ENCODE measurements at places on chromosomes 16 and 17.

- DNase-seq, result no peak
Measured at GRCh38 chr17:15947976-15948752, 3.2 kb downstream of the ADORA2B start.

- no peak for DNase-seq
Measured at GRCh38 chr17:5429191-5429887, 9.4 kb downstream of the RPAIN start.

DNA sequence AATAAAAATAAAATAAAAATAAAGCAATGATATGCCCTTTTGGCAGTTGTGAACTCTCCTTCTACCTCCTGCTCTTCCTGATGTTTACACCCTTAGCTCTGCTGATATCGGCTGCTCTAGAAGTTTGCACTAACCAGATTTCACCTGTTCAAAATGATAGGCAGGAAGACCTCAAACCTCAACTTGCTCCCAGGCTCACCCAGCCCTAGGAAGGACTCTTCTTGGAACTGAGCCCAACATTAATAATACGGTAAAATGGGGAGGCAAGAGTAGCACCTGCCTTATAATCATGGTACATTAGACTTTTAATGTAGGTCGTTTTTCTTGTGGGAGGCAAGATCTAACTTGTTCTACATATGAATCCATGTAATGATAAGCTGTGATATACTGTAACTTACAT is 61.2 kb upstream of the MED13 start:
- DNase-seq, result no peak

DNA sequence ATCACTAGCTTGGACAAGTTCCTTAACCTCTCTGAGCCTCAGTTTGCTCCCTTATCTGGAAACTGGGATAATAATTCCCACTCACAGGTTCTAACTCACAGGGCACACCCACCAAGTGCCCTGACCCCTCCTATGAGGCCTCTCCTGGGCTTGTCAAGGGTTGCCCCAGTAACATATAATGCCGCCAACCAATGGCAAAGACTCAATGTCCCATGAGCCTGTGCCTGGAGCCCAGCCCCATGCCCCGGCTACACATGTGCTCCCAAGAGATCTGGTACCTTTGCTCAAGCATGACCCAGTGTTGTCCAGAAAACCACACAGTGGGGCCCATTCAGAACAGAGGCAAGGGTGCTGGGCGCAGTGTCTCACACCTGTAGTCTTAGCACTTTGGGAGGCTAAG is 8.5 kb upstream of the FBXL19 start:
- DNase-seq, result no peak

GRCh38 chr16:1884889-1885288 is 12.9 kb upstream of the MEIOB start:
- DNase-seq, result no peak

DNA sequence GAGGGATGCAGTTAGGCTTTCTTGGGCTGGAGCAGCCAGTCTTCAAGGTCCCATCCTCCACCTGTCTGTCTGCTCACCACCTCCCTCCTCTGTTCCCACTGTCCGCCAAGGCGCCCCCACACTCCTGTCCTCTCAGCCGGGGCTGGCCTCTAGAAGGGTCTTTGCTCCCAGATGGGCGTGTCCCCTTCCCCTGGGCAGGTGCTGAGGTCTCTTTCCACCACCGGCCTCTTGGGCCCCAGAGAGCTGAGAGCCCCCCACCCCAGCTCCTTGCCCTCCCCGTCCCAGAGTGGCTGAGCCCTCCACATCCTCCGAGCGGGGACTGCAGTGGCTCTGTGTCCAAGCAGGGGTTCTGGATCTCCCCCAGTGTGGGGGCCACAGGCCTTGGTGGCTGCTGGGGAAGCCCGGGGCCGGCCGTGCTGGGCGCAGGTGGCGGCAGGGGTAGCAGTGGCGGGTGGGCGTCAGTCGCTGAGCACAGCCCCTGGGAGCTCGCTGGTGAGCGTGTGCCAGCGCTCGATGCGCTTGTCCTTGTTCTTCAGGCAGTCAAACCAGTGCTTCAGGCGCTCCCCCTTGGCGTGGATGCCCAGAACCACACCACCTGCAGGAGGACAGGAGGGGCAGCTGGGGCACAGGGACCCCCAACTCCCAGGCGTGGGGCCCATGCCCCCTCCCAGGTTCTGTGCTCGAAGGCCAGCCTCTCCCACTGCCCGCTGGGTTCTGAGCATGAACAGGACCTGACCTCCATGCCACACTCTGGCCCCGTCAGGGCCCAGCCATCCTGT is 9.8 kb downstream of the SCGB1C2 start:
- DNase-seq, result no peak

DNA sequence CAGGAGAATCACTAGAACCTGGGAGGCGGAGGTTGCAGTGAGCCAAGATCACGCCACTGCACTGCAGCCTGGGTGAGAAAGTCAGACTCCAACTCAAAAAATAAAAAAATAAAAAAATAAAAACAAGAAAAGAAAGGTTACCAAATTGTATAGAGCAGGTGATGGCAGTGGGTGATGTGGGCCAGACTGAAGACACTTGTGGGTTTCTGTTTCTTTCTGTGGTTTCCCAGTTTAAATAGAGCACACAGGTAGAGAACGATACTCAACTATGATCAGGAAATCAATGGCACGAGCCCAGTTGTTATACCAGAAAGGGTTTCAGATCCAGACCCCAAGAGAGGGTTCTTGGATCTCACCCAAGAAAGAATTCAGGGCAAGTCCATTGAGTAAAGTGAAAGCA is 32.6 kb downstream of the NUBP1 start:
- no peak for DNase-seq

DNA sequence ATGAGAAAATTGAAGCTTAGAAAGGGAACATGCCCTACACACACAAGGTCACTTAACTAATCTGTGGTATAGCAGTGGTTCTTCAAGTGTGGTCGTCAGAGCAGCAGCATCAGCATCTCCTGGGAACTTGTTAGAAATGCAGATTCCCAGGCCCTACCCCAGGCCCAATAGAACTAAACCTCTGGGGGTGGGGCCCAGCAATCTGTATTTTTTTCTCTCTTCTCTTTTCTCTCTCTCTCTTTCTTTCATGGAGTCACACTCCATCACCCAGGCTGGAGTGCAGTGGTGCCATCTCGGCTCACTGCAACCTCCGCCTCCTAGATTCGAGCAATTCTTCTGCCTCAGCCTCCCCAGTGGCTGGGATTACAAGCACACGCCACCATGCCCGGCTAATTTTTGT is 3.9 kb downstream of the NLE1 start:
- no peak for DNase-seq

DNA sequence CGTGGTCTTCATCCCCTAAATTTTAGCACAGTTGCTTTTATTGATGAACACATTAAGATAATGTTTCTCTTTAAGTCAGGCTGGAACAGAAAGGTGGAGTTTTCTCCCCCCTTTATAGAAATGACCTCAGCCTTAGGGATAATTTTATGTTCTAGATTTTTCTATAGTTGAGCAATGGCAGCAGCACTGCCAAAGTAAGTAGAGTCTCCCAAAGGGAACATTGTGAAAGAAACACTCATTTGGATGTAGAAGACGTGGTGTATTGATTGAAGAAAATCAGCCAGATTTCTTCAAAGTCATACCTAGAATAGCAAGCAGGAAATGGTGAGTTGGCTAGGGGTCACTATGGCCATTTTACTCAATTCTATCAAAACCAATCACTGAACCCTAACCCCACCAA is 122.5 kb downstream of the DNAH9 start:
- no peak for DNase-seq

DNA sequence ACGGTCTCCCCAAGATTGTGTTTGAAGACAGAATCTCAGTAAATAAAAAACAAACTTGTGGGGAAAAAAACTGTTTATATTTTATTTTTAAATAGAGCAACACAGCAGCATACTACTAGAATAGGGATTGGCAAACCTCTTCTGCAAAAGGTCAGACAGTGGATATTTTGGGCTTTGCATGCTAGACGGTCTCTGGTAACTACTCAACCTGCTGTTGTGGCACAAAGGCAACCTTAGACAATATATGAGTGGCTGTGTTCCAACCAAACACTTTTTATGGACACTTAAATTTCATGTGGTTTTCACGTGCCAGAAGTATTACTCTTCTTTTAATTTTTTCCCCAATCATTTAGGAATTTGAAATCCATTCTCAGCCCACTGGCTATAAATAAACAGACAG is 55.0 kb downstream of the IRX5 start:
- DNase-seq, result no peak

DNA sequence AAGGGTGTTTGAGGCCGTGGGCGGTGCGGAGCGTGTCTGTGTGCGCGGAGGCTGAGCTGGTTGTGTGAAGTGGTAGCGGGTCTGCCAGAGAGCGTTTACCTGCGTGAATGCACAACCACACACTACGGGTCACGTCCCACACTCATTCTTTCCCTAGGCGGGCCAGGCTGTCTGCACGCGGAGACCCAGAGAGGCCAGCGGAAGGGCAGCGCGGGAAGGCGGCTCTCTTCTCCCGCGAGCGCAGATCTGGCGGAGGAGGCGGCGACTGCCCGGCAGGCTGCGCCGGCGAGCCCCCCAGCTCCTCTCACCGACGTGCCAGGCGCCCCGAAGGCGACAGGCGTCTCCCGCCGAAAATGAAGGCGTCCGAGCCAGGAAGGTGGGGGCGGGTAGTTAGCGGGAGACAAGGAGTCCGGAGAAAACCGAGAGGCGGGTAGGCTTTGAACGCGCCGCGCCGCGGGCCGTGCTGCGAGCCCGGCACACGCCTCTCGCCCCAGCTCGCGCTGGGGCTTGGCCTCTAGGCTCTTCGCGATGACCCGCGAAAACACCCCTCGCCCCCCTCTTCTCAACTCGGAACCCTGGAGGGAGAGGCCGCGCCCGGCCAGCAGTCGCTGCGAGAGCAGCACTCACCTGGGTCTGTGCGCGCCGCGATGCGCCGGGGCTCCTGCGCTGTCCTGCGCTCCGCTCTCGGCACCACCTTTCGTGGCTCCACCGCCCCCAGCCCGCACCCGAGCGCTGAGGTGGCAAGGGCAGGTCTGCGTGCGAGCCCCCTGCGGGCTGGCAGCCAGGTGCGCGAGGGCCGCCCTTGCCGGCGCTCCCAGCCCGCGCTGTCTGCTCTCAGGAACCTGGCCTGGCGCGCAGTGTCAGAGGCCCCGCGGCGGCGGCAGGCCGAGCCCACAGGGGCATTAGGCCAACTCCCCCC is 2.0 kb upstream of the FOXF1 start:
- DNase-seq, result no peak

DNA sequence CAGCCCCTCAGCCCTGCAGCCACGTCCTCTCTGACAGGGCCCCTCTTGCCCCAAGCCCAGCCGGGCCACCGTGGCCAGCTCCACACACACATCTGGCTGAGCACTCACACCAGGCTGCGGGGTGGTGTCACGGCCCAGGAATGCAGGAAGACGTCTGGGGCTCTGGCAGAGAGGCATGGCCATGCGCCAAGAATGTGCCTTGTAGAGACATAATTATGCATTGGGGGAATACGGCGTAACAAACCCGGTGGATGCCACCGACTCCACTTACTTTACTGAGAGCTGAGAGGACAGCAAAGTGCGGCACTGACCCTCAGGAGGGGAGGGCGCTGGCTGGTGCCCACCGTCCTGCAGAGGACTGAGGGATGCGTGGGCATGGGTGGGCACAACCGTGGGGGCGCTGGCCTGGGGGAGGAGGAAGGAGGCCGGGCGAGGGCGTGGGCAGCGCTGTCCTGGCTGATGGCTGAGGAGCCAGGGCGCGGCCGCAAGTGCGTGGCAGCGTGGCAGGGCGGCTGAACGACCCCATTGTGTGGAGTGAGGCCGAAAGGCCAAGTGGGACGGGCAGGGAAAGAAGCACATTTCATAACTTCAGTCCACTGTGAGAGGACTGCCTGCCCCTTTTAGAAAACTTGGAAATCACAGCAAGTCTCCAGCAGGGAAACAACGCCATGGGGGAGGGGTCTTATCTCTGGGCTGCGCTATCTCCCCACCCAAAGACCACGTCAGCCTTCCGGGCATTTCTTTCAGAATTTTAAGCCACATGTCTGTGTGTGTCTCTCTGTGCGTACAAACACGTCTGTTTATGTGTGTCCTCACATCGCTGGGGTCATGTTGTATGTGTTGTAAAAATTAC is 30.6 kb downstream of the METRNL start:
- peak; percentile 95 for DNase-seq

DNA sequence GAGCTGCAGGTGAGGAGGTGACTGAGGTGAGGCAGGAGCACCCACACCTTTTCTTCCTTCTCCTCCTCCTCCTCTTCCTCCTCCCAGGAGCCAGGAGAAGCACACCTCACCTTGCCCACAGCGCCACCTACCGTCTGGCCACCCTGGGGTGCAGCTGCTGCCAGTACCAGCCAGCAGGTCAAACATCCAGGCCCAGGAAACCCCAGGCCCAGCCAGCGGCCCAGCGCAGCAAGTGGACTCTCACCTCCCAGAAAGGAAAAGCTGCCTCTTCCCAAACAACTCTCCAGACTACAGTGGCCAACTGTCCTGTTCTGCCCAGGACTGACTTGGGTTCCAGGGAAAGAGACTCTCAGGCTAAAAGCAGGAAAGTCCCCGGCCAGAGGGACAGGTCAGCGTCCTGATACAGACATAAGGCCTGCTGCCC is 22.7 kb downstream of the PEMT start:
- peak; percentile 85 for DNase-seq

- DNase-seq, result no peak
Measured at GRCh38 chr16:81821436-81822128, 42.5 kb downstream of the PLCG2 start.

DNA sequence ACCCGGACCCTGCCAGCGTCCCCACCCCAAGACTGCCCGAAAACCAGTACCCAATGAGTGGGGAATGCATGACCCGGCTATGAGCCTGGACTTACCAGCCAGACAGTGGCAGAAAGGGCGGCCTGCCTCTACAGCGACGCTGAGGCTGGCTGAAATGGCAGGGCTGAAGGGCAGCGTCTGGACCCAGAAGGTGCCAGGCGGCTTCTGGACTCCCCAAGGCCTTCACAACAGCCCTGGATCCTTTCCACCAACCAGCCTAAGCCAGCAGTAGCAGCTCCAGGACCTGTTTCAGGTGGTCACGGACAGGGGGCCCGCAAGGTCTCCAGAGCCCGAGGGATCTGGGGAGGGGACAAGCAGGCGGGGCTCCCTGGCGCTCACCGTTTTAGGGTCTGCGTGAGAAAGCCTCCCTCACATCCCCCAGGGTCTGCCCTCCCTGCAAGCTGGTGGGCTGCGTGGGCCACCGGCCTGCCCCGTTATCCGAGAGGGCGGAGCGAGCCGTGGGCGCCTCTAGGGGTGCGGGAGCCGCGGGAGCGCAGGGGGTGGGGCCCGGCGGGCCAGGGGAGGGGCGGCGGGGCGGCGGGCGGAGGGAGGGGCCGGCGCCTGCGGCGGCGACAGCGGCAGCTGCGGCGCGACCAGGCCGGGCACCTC is at the start of gene RIPOR1:
RIPOR1 (plus strand) TSS at position 608 of the 648 bp plus-strand sequence. CDS start 9,618 bp downstream, outside the sequence.
- DNase-seq, result peak; percentile 94

- DNase-seq, result no peak
Measured at GRCh38 chr16:66400503-66401380, 26.4 kb upstream of the BEAN1 start.

GRCh38 chr17:37828651-37829124 is 83.8 kb upstream of the HNF1B start:
- DNase-seq, result no peak

- DNase-seq, result no peak
Measured at GRCh38 chr17:79038545-79039135, 14.7 kb downstream of the C1QTNF1 start.
